Smooth muscle cell of the coronary artery (primary cell): ENCODE measurements at places on chromosomes 5 and 9. TPM values are rescaled to one million over a fixed set of nuclear protein-coding genes. Genes with fewer than 3 reads are reported as not detected.

The SPINK4 gene
- total RNA-seq: not detected in 2 replicates

The SHISAL2B gene
- total RNA-seq: not detected in 2 replicates

The EMB gene
- total RNA-seq: 0.94 and 32.7 TPM in 2 replicates

The AGXT2 gene
- not detected in 2 replicates for total RNA-seq

The TBC1D13 gene
- 8.4 and 9.2 TPM in 2 replicates for total RNA-seq

The RASGRF2 gene
- total RNA-seq: 0.59 and 8.9 TPM in 2 replicates

The GDA gene
- not detected in 2 replicates for total RNA-seq

The GAS1 gene
- total RNA-seq: 0.15 and 57.4 TPM in 2 replicates

The PTPRD gene
- total RNA-seq: 5.4 and 19.3 TPM in 2 replicates

The PCDHB2 gene
- total RNA-seq: 1.1 and 3.7 TPM in 2 replicates

The MVB12B gene
- total RNA-seq: 1.2 and 2.3 TPM in 2 replicates

The GLRA1 gene
- not detected in 2 replicates for total RNA-seq

The ADRB2 gene
- total RNA-seq: under 0.01 and 1.1 TPM in 2 replicates

The ICE1 gene
- 9.1 and 16.7 TPM in 2 replicates for total RNA-seq
